SK-MEL-5 (cell line): ENCODE measurements at places on chromosomes 1 and 21.
A peak's percentile ranks its signal among the peaks of the same experiment; 100 is the strongest.

GRCh38 chr1:205365945-205366463, 9.3 kb upstream of the KLHDC8A start:
- peak; percentile 27 for DNase-seq

- DNase-seq, result peak; percentile 15
Measured at GRCh38 chr1:63643926-63644325, 50.7 kb downstream of the PGM1 start.

DNA sequence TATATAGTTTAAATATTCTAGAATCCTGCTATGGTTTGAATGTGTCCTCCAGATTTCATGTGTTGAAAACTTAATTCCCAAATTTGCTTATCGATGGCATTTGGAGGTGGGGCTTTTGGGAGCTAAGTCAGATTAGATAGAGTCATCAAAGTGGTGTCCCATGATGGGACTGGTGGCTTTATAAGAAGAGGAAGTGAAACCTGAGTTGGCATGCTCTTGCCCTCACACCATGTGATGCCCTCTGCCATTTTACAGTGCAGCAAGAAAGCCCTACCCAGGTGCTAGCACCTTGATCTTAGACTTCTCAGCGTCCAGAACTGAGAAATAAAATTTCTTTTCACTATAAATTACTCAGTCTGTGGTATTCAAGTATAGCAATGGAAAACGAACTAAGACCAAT, 111.3 kb downstream of the TGFB2 start:
- DNase-seq, result no peak

DNA sequence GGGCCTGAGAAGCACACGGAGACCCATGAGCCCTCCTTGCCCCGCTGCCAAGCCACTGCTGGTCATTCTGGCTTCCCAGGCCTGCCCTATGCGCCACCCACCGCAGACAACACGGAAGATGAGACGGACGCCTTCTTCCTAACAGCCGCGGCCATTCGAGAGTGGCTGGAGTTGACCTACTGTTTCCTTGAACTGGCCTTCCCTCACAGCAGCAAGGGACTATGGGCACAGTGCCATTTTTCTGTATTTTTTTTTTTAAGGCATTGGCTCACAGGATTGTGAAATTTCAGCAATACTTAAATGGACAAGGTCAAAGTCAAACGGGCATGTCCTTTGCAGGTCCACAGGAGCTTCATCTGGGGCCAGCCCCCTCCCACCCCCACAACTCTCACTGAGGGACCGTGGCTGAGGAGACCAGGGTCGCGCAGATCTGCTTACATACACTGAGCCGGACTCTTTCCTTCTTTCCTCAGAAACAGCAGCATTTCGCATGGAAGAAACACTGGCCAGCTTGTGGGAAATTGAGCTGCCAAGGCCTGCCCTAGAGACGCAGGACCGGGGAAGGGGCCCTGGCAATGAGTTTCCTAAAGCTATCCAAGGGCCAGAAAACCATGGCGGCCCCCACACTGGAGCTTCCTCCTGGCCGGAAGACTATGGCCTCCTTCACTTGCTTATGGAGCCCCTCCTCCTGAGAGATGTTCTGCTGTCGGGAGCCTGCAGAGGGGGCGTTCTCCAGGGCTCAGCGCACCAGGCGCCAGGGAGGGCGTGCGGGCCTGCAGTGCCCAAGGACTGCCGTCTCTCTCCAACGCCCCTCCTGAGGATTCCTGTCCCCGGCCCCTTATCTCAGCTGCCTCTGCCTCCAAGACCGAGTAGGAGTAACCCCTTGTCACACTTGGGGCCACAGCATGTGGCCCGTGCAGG, 98.9 kb downstream of the PGBD5 start:
- no peak for DNase-seq

GRCh38 chr1:215406927-215407326, 160.2 kb upstream of the KCTD3 start:
- no peak for DNase-seq

DNA sequence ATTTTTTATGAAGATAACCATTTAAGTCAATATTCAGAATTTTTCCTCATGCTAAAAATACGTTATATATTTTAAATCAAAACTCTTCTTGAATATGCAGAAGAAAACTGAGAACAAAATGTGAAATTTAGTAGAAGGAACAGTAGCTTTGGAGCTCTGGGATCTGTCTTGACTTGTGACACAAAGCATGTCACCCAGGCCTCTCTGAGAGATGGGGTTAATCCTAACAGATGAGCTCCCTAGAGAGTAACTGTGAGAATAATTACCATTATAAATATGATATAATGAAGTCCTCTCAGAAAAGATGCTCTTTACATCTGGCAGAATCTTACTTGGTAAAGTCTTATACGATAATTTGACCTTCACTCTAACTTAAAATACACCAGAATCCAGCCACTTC, 272.0 kb downstream of the PTPRC start:
- no peak for DNase-seq

DNA sequence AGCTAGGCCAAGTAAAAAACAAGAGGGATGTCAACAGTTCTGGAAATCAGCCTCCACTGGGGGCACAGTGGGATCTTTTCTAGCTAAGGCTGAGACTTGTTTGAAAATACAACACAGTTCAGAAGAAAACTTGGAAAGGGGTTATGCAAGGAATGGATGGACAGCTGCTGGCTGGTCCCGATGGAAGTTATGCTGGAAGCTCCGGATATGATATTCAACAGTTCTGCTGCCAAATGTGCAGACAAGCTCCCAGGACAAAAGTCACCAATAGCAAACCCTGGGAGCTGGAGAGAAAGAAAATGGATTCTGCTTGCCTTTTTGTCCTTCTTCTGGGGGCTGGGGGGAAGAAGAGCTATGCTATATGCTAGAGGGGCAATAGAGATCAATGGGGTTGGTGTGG, 14.3 kb downstream of the LMX1A start:
- no peak for DNase-seq

DNA sequence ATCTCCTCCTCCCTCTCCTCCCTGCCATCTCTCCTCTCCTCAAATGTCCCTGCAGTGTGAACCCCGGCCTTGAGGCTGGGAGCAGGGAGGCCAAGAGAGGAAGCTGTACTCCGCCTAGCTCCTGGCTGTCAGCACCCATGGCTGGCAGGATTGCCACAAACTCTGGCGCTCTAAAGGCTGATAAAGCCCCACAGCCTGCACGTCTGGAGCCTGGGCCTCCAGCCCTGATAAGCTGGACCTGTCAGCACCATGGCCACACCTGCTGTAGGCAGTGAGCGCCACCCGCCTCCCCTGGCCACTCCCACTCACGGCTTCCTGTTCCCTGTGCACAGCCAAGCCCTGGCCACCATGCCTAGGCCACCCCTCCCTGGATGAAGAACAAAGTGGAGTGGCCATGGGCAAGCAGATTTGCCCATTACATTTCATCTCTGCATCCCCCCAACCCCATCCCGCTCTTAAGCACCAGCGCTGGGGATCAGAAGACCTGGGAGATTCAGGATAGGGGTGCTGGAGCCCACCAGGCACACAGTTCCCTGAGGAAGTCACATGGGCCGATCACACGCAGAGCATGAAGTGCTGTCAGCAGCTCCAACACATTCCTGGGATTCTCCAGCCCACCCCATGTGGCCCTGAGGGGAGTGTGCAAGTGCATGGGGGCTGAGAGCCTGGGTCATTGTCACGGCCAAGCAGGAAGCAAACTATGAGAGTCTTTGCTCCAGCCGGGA, 24.2 kb upstream of the NPPB start:
- DNase-seq, result no peak

GRCh38 chr1:150513351-150513791, 2.2 kb upstream of the FALEC start:
- no peak for DNase-seq

DNA sequence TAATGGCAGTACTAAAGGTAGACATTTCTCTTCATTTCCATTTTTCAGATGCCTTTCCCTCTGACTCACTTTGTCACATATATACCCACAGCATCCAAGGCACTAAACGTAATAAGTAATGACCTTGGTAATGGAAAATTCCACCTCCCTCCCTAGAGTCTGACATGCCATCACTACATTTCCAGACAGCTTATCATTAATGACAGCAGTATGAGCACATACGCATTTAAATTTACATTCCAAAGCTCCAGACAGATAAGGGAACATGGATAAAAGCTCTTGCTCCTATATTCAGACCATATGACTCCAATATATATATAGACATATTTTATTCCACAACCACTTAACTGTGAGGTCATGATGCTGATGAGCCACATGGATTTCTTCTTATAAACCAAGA, 191.7 kb upstream of the GORAB start:
- DNase-seq, result no peak

- DNase-seq, result peak; percentile 11
Measured at GRCh38 chr1:162397039-162397448, 14.9 kb downstream of the SH2D1B start.

DNA sequence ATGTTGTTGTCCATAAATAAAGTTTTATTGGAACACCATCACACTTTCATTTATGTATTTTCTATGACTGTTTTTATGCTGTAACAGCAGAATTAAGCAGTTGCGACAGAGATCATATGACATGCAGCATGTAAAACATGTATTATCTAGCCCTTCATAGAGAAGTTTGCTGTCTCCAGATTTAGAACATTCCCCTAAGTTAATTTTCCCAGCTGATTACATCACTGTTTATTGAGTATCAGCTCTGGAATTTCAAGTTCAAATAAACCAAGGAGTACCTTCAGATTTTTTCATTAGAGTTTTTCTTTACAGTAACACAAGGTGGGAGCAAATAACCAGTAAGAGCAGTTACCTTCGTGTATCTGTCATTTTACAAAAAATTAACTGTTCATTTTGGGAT, 792.8 kb downstream of the USP25 start:
- no peak for DNase-seq

DNA sequence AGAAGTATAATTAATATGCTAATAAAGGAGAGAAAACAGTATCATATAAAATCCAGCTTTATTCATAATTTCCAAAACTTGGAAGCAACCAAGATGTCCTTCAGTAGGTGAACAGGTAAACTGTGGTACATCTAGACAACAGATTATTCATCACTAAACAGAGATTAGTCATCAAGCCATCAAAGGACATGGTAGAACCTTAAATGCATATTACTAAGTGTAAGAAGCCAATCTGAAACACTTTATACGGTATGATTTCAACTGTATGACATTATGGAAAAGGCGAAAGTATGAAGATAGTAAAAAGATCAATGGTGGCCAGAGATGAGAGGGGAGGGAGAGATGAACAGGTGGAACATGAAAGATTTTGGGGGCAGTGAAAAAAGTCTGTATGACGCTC, 541.7 kb downstream of the SMYD3 start:
- no peak for DNase-seq

GRCh38 chr1:160740133-160740688, 1.2 kb downstream of the SLAMF7 start:
- DNase-seq, result no peak

GRCh38 chr1:169563650-169564049, 22.6 kb downstream of the F5 start:
- no peak for DNase-seq

DNA sequence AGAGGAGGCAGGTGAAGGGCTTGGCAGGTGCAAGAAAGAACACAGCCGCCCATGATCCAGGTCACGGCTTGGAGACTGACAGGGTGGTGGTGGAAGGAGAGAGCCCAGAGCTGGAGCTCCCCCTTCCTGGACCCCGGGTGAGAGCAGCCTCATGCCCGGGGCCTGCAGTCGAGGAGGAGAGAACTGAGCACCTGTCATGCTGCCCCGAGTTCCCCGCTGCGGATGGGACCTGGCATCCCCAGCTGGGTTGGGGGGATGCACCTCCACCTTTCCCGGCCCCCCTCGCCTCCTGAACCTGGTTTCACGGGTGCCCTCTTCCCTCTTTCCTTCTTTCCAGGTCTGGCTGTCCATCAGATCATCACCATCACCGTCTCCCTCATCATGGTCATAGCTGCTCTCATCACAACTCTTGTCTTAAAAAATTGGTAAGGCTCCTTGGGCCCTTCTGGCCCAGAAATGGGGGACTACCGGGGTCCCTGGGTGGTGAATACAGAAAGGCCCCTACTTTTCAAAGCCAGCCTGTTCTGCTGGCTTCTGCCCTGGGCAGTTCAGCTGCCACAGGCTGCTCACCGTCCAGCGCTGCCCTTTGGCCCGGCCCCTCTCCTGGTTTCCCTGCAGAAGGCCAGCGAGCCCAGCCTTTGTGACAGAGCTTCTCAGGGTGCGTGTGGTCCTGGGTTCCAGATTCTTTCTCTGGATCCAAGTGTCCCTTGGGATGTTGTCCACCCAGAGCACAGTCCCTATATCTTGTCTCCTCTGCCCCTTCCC, 115.3 kb downstream of the AJAP1 start:
- DNase-seq, result no peak

DNA sequence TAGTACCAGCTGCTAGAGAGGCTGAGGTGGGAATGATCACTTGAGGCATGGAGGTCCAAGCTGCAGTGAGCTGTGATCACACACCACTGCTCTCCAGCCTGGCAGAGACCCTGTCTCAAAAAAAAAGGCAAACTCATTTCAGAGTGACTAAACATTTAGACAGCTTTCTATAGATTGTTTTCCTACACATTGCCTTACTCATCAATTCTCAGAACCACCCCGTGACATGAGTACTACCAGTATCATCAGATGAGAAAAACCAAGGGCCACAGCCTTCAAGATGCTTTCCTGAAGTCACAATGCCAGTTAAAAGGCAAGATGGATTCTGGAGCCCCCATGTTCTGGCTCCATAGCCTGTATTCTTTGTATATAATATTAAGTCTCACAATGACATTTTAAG, 22.4 kb upstream of the SMPDL3B start:
- DNase-seq, result no peak

DNA sequence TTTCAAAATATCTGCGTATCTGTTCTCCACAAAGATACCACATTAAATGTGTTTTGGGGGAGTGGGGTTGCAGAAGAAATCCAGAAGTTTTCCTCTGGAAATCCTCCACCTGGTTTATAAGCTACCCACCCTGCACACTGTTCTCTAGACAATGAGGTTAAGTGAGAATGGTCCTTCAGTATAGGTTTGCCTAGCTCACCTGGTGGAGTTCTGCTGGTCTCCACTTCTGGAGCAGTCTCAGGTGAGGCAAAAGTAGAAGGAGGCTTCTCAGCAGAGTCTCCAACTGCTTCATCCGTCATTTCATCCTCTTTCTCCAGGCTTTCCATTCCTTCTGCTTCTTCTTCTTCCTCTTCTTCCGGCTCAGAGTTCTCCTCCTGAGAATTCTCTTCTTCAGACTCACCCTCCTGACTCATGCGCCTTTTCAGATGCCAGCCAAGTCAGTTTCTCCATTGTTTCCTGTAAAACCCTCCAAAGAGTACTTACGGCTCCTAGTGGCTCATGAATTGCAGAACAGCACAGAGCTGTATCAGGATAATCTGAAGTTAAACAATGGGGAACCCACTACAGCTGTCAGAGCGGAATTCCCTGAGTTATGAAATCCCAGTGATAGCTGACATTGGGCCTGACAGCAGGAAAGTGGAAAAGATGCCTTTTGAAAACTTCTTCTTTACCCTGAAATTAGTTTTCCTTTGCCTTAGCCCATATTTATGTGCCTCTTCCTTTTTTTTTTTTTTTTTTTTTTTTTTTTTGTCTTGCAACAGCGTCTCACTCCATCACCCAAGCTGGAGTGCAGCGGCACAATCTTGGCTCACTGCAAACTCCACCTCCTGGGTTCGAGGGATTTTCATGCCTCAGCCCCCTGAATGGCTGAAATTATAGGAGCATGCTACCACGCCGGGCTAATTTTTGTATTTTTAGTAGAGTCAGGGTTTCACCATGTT, 38.5 kb downstream of the MSTO1 start:
- DNase-seq, result peak; percentile 87
